ENCODE measurements at places on chromosomes 1 and 21. TPM values are rescaled to one million over a fixed set of nuclear protein-coding genes. Genes with fewer than 3 reads are reported as not detected.

DNA sequence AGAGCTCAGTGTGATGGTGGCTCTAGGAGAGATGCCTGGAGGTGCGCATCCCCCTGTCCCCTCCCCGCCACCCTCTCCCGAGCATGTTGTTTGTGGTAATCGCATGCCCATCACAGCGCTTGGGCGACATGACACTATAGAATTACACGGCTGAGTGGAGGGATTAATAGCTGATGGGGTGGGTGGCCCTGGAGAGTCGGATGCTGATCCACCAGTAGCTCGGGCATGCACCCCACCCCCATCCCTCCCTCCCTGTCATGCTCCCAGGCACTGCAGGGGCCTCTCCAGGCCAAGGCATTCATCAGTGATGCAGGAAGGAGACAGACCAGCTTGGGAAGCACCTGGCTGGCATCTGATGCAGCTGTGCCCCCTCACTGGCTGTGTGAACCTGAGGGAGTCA, 159.0 kb upstream of the IGSF21 start:
- no peak for DNase-seq

CHI3L1 gene
- not detected for total RNA-seq

DNA sequence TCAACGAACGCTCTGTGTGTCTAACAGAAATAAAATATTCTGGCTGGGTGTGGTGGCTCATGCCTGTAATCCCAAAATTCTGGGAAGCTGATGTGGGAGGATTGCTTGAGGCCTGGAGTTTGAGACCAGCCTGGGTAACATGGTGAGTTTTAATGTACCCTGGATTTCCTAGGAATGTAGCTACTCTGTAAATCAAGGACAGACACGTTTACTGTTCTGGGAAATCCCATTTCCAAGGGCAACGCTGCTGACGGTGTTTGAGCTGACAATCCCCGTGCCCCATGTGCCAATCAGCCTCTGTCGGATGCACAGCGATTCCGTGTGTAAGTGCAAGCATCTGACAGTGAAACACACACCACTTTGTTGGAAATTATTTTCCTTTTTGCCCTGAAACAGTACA, 8.0 kb downstream of the CORT start:
- DNase-seq = no peak

DNA sequence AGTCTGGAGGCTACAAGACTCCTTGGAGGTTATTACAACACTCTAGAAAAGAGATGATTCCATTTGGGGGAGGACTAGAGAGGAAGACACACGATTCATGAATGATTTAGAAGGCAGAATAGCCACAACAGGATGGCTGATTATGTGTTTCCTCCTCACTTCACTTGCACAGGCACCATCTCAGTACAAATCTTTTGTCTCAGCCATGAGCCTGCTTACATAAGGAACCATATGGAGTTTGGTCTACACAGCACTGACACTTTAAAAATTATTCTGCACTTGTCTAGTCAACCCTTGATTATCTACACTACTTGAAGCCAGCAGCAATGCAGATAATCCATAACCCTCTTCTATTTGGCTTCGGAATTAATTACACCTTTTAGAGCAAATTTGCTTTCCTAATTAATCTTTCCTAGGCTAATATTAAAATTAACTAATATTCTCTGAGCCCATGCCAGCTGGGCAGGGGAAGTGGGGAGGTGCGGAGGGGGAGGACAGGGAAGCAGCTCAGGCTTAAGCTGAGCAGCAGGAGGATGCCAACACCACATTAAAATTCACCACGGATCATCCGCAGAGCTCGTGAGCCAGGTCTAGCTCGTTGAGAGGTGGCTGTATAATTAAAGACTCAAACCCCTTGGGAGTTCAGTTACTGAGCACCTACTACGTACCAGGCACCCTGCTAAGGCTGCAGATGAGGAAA, 3.2 kb upstream of the LEMD1 start:
- DNase-seq = no peak

GRCh38 chr1:217109928-217110327, 386.7 kb upstream of the ESRRG start:
- DNase-seq = no peak

- DNase-seq = no peak
These were observed 33.4 kb downstream of the HMCN1 start for GRCh38 chr1:185767508-185768120.

GRCh38 chr1:46637444-46638083, 21.0 kb upstream of the MOB3C start:
- no peak for DNase-seq

DNA sequence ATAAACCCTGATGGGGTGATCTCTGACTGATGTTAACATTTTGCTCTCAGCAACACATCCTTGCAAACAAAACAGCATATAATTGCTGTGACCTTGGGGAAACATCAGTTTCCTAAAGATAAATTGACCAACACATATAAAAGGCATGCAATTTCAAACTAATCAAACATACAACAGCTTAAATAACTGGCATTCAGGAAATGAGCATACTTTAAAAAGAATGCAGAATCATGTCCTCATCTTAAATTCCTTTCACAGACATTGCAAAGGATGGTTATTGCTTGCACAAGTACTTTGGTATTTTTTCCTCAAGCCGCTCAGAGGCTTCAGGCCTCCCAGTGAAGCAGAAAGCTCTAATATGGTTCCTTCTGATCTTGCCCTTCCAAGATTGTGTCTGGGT, 53.4 kb upstream of the RGS18 start:
- no peak for DNase-seq

DNA sequence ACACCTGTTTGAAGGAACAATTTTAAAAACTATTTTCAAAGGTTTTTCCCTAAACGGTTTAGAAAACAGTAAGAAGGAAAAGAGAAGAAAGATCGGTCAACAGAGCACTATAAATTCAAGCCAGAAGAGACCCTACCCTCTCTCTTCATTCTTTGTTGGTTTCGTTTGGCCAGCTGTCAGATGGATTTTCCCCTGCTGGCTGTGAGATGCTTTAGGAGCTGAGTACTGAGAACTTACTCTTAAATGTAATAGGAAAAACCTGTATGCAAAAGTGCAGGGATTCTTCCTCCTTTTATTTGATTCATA, 1.3 kb upstream of the TXNIP start:
- no peak for DNase-seq

All from T-helper 17 cell (primary cell).